ENCODE measurements at places on chromosomes 12 and 14.

DNA sequence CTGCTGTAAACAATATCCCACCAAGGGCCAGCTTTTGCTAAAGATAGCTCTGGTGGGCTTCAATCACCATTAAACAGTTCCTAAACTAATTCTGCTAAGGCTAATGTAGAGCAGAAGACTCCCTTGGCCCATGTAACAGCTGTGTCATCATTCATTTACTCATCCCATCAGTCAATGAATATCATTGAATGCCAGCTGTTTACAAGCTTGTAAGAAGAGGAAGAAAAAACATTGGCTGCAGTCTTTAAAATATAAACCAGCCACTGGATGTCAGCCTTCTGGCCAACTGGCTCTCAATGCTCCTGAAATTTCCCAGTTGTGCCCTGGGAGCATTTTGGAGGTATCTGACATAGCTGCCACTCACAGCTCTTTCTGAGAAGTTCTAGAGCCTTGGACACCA, 18.0 kb upstream of the MAP3K9 start:
- no peak for DNase-seq

DNA sequence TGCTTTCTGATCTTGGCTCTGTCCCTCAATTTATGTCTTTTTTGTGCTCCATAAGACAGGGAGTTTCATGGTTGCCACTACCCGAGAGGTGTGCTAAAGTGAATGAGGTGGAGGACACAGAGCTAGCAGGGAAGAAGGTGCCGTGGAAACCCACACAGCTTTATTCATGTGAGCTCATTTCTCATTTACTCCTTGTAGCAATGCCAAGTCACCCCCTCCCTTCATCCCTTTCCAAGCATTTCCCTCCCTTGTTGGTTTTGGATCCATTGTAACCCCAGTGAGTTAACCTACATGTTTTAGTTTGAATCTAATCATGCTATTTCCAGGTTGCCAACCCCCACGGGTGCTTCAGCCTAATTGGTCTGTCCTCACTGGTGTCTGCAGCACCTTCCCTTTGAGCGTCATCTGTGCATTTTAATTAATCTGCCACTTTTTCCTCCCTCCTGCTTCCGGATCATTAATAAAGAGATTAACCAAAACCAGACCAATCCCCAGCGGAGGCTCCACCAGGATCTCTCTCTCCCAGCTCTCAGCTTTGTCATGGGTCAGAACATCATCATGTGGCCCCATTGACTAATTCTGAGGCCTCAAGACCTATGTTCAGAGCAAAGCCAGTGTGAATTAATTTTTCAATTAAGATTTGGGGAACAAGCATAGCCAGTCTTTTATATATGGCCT, 56.2 kb downstream of the NTF3 start:
- no peak for DNase-seq

- DNase-seq = no peak
These were observed 19.0 kb upstream of the DRAM1 start for GRCh38 chr12:101858361-101858760.

DNA sequence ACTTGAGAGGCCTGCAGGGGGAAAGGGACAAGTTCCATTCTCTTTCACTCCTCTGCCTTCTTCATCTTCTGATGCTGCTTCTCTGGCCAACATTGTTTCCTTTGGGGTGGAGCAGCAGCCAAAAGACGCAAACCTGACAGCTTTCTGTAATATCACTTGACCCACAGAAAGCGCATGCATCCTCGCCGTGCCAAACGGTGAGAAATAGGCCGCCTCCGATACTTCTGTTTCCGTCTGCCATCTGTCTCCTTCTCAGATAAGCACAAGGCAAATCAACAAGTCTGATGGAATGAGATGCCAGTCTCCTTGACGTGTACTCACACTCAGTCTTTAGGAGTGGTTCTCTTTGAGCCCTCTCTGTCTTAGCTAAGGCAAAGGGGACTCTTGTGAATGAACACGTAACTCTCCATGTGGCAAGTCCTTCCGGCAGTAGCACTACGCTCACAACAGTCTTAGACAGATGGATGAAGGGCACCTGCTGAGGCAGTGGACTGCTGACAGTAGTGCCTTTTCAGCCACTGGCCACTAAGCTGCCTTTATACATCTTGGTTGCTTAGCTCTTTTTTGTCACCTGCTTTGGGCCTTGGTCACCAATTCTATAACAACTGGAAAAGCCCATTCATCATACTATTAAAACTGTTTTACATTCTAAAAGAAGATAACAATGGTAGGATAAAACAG, 214.1 kb downstream of the FBXL14 start:
- DNase-seq = no peak

DNA sequence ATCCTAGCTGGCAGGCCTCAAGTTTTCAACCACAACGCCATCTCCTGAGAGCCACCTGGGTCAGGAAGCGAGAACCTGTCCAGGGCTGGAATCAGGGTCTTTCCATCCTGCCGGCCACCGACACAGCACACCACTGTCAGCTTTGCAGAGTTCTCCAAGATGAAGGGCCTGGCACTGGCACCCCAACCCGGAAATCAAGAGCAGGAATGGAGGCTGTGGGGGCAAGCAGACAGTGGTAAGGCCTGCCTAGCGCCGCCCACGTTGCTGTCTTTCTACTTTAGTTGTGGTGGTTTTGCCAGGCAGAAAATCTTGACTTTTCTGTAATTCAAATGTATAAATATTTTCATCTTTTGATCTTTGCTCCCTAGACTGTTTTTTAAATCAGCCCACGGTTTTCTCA, 90.7 kb downstream of the ITPK1 start:
- DNase-seq = no peak

DNA sequence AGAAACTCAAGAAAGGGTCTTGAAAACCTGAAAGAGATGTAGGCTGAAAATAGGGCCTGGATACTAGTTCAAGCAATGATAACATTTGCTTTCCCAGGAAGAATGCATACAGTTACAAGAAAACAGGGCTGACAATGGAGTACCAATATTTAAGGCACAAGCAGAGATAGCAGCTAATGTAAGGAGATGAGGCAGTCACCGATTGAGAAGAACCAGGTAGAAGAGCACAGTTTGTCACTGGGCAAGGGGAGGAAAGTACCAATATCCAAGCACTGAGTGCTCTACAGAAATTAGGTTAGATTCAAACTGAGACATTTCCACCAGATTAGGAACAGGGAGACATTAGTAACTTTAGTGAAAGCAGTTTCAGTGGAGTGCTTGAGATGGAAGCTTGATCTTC, 19.9 kb downstream of the RPS6KA5 start:
- DNase-seq = no peak

GRCh38 chr12:131282292-131283080, 328.8 kb downstream of the ADGRD1 start:
- DNase-seq = no peak

GRCh38 chr12:130992979-130993538, 39.4 kb downstream of the ADGRD1 start:
- DNase-seq = no peak

DNA sequence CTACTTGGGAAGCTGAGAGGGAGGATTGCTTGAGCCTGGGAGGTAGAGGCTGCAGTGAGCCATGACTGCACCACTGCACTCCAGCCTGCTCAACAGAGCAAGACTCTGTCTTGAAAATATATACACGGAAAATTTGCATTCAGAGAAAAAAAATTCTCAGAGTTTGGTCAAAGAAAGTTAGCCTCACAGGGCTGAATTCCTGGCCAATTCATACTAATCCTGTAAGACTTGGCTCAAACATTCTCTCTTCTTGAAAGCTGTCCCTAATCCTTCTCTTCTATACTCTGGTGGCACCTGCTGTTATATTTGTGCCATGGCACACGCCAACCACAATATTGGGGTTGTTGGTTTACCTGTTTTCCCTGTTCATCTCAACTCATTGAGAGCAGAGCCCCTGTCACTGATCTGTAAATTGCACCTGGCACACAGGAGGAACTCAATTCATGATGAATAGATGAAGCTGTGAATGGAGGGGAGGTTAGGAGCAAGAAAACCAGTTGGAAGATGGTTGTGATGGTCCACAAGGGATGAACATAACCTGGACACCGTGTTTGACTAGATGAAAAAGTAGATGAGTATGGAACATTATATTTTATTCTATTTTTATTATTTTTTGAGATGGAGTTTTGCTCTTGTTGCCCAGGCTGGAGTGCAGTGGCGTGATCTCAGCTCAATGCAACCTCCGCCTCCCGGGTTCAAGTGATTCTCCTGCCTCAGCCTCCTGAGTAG, 36.8 kb upstream of the SPTSSA start:
- DNase-seq = no peak

DNA sequence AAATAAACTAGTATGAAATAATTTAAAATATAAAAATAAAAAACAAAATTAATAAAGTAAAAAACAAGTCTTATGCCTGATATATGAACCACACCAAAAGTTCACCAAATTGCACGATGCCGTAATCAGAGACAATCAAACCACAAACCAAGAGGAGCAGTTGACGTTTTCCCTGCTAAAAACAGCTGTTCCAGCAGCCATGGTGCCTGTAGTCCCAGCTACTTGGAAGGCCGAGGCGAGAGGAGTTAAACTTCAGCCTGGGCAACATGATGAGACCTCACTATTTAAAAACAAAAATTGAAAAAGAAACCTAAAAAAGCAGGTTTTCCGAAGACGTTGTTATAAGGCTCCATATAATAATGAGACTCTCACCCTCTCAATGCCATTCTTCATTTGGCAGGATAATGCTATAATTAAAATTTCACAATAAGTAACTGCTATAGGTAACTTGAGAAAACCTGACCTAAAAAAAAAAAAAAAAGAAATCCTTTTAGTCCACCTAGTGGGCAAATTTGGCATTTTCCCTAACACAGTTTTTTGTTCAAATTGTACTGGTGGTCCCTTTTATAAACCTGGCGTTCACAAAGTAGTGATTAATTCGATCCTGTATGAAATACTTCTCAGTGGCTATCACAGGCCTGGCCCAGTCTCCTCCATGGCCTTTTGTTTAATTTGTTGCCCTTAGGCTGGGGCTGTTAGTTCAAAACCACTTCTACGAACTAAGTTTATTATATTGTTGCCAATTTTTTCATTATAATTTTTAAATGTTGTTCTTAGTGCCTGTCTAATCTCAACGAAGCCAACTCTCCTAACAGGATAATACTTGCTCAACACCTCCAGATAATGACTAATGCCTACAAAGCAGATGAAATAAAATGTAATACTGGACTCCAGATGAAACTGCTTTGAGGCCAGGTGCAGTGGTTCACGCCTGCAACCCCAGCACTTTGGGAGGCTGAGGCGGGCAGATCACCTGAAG, 62.1 kb downstream of the TNFAIP2 start:
- peak; percentile 8 for DNase-seq

DNA sequence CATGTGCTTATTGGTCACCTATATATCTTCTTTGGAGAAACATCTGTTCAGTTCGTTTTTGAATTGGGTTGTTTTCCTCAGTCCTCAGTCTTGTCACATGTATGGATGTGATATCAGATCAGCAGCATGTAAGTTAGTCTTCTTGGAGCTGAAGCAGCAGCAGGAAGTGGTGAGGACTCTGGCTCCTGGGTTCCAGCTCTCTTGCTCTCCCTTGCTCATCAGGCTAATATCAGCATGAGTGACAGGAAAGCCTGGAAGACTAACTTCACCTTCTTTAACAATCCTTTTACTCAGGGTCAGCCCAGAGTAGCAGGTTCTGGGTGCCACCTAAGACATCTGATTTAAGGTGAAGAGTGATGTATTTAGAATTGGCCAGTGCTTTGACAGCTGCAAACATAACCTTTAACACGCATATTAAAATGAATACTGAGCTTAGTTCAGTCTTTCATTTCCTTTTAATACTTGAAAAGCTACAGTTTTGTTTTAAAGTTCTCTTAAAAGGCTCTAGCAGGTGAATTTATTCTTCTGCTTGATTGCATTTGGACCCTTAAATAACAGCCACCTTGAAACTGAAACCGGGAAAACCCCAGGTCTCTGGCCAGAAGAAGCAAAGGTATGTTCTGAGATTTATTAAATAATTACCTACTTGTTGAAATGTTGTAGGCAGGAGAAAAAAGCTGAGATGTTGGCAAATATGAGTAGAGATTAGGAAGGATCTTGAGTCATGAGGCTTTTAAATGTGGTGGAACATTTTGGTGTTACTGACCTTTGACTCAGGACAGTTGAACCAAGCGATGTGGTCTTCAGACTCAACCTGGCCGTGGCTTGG, 54.3 kb downstream of the DRAM1 start:
- no peak for DNase-seq

DNA sequence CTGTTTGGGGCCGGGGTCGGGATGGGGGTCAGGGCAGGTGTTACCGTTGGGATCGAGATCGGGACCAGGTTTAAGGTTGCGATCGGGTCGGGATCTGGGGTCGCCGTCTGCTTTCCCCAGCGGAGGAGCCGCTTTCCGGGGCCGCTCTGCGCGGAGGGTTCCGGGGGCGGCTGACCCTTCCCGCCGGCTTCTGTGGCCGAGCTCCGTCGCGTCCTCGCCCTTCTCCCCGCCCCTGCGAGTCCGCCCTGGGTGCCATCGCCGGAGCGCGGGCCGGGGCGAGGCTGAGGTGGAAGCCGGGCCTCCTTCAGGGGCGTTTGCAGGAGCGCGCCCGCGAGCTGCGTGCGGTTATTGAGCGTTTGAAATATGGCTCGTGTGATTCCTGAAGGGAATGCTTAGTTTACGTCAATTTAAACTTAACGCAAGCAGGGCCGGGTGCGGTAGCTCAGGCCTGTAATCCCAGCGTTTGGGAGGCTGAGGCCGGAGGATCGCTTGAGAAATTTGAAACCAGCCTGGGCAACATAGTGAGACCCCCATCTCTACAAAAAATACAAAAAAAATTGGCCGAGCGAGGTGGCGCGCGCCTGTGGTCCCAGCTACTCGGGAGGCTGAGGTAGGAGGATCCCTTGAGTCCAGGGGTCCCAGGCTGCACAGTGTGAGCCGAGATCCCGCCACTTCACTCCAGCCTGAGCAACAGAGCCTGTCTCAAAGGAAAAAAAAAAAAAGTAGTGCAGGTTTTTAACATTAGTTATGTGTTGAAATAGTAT, 620 bp downstream of the PGAM5 start:
- DNase-seq = no peak

DNA sequence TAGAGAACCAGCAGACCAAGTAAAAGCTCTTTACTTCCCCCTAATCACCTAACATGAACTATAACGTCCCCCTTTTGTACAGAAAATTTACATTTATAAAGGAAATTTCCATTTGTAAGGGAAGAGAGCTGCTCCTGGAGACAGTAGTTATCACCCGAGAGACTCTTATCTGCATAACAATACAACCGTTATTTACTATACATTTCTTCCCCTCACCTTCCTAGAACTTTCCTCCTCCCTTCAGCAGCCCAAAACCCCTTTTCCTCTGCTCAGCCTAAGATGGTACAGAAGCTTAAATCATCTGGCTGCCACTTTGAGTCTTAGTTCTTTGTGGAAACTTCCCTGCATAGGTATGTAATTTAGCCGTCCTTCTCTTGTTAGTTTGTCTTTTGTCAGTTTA, 40.4 kb upstream of the ETV6 start:
- no peak for DNase-seq

- DNase-seq = no peak
These were observed 64.8 kb downstream of the PPP2R5C start for GRCh38 chr14:101826351-101826750.
